Stimulated activated CD4-positive, alpha-beta T cell treated with anti-CD3 and anti-CD28 coated beads, TNF-alpha, amount 100 ng/mL, for 4 hours (primary cell): ENCODE measurements at places on chromosomes 1 and 21.

GRCh38 chr1:167452483-167452882 lies 65.8 kb downstream of the CD247 start:
- no peak for DNase-seq

DNA sequence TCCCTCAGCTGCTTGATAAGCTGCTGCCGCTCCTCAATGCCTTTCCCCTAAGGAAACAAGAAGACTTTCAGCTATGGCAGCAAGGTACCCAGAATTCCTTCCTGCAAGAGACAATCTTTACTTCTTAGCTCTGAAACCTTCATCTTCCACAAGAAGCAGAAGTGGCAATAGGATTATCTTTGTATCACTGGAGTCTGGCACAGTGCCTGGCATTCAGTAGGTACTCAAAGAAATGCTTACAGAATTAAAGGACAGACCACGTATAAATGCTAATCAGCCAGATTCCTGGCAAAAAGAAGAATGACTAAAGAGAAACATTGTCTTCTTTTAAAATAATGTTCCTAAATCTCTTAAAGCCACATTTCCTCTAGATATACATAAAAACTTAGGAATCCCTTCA lies 43.7 kb downstream of the SLC27A3 start:
- no peak for DNase-seq

DNA sequence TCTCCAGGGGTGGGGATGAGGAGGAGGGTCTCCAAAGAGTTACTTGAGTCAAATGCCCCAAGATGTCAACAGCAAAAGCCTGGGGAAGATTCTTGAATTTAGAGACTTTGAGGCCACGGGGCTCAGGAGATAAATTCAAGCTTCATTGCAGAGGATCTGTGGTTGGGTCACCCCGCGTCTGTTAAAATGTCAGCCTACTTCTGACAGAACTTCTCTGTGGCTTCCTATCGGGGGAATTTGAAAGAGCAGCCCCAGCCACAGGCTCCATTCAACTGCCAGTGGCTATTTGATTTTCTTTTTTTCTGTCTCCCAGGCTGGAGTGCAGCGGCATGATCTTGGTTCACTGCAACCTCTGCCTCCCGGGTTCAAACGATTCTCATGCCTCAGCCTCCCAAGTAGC lies 62.5 kb upstream of the EFHD2 start:
- DNase-seq, result no peak

DNA sequence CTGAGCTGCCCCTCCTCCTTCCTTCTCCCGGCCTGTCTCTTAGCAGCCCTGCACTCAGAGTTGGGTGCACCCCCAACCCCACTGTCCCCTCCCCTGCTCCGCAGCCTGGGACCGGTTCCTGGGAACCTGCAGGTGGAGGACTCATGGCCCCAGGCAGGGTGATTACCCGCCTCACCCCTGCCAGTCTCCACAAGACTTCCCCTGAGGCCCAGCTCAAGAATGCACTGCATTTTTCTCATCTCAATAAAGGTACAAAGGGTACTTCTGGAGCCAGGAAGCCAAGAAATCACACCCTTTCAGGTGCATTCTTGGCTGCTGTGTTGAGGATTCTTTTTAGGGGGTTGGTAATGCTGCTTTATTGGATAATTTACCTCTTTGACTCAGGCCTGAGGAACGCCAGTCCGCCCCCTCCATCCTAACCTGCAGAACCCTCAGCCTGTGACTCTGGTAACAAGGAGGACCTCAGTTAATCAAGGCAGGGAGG lies 126.3 kb upstream of the TMPRSS2 start:
- no peak for DNase-seq

GRCh38 chr1:211816586-211816985 lies 14.0 kb downstream of the LPGAT1 start:
- DNase-seq, result no peak

- no peak for DNase-seq
These were observed 1061.0 kb downstream of the ADGRL2 start for GRCh38 chr1:82861749-82862148.

DNA sequence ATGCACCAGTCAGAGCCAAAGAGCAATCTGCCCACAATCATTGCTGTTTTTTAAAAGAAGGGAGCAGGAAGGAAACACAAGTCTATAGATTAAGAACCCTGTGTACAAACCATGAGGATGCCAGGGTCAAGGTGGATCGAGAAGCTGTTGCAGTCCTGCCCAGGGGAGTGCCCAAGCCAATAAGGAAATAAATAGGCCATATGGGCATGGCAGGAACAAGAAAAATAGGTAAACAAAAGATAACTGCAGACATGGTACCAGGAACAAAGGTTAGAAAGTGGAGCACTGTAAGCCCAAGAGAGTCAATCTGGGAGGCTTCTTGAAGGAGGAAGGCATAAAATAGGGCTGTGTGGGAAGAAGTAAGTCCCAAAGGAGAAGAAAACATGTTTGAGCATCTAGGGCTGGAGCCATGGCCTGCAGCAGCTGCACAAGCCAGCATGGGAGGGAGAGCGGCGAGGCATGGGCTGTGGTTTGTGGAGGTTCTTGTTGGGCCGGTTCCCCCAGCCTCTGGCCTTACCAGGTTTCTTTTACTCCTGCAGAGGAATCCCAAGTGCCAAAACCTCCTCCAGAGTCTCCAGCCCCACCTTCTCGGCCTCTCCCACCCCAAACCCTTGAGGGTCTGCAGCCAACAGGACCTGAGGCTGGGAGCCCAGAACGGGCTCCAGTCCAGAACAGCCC lies 13.6 kb downstream of the INAVA start:
- no peak for DNase-seq

DNA sequence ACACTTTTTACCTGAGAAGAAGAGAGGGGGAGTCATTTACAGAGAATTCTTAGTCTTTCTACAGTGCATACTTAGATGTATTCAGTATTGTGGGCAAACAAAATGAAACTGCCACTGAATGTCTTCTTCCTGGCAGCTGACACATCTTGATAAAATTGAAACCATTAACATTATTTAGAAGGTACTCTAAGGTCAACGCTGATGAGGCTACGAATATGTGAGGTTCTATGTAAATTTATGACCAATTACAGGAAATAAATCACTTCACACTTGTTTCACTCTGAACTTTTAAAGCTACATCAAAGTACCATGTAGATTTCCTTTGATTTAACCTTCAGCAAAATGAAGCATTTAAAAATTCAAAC lies 51.3 kb upstream of the GFI1 start:
- no peak for DNase-seq

- no peak for DNase-seq
These were observed 608.8 kb upstream of the CHRM3 start for GRCh38 chr1:238777551-238777950.

DNA sequence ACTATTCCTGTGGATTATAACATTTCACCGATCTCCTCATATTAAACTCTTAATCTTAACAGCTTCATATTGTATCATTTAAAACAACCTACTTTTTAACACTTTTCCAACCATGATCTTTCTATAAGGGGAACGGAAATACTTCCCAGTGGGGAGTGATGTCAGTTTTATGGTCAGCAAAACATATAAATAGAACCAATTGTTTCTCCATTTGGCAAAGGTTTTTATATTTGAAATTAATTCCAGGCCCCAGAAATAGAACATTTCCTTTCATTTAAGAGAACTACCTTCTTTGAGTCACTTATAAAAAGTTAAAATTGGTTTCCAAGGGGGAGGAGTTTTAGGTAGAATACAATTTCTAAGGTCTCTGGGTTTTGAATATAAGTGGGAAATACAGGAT lies 189.6 kb downstream of the TGFBR3 start:
- DNase-seq, result no peak

GRCh38 chr21:28447462-28447861 lies 545.2 kb downstream of the LTN1 start:
- DNase-seq, result no peak

- DNase-seq, result no peak
These were observed 262.8 kb downstream of the RWDD3 start for GRCh38 chr1:95496773-95497172.

DNA sequence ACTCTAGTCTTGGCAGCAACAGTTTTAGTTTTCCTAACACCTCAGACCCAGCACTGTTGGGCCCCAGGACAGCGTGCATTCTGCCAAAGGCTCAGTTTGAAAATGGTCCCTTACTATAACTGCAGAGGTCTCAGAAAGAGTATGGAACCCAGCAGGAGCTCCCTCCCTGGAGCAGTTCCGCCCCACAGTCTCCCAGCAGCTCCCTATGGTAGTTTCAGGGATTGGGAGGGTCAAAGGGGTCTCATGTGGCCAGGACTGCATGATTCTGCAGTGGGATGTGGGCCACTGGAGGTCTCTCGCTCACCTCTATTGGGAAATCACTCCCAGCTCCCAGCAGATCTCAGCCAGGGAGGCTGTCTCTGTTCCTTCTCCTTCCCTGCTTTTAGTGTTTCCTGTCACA lies 12.3 kb downstream of the LY9 start:
- DNase-seq, result no peak

GRCh38 chr1:61444288-61444687 lies 280.7 kb downstream of the TM2D1 start:
- no peak for DNase-seq

DNA sequence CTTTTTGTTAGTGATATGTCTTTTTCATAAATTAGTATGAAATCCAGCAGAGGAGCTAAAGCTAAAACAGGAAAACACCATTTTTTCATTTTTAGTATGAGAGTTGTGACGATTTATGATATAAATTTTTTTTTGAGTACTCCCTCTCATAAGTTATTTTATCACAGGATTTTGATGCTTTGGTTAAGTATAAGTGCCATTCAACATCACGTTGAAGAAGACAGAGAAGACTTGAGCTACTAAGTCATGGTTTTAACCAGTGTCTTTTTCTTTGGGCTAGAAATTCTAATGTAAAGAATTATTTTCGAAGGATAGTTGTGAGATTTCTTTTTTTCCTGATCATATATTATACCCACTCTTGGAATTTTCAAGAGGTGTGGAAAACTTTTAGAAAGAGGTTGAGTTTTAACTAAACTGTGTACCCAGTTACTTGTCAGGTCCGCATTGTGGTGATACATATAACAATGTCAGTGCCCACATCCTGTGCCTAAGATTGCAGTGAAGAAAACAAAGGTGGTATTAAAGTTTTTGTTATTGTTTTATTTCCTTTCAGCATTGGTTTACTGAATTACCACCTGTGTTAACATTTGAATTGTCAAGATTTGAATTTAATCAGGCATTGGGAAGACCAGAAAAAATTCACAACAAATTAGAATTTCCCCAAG lies 93.8 kb downstream of the USP25 start:
- no peak for DNase-seq

DNA sequence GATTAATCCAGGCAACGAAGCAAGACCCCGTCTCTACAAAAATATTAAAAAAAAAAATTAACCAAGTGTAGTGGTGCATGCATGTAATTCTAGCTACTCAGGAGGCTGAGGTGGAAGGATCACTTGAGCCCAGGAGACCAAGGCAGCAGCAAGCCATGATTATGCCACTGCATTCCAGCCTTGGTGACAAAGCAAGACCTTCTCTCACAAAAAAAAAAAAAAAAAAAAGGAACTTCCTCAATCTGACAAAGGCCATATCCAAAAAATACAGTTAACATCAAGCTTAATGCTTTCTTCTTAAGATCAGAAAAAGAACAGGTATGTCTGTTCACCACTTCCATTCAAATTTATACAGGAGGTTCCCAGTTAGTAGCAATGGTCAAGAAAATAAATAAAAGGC lies 54.4 kb downstream of the EVI5 start:
- DNase-seq, result no peak

GRCh38 chr1:79006564-79006963 lies at the start of gene ADGRL4:
ADGRL4 (minus strand) TSS chr1:79006730; CDS start chr1:79006654, 76 bp downstream.
- no peak for DNase-seq

DNA sequence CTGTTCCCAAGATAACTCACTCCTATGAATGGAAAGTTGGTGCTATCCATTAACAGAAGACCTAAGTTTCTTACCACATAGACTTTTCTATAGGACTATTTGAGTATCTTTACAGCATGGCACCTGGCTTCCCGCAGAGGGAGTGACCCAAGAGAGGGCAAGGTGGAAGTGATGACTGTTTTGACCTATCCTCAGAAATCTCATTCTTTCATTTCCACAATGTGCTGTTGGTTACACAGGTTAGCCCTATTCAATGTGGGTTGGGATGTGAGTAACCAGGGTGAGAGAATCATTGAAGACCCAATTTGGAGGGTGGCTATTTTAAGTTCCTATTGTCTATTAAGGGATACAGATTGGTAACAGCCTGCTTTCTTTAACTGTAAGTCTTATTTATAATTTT lies 38.3 kb upstream of the NEXN start:
- no peak for DNase-seq

- no peak for DNase-seq
These were observed 285.4 kb upstream of the USP24 start for GRCh38 chr1:55500601-55501000.

- peak; percentile 2 for DNase-seq
These were observed 12.7 kb upstream of the HMGCL start for GRCh38 chr1:23837908-23838307.

DNA sequence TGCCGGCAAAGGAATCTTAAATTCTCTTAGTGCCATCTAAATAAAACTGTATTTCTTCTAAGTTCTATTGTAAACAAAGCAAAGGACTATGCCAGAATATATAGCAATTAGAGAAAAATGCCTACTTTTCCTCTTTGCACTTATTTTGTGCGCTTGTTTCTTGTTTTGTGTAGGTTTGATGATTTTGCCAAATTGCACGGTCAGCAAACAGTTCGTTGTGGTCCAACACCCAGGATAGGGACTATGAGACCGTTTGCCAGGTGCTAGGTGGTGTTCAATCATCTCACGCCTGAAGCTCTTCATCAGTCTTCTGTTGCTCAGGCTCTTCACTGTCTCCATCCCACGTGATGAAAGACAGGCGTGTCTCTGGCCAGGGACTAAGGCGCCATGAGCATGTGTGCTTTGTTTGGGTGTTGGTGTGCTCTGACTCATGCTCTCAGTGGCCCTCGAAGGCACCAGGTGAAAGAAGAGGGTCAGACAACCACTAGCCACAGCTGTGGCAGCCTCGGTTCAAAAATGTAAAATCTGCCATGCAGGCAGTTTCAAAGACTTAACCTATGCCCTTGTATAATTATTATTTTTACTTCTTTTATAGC lies 36.9 kb upstream of the KCNE1 start:
- DNase-seq, result no peak

DNA sequence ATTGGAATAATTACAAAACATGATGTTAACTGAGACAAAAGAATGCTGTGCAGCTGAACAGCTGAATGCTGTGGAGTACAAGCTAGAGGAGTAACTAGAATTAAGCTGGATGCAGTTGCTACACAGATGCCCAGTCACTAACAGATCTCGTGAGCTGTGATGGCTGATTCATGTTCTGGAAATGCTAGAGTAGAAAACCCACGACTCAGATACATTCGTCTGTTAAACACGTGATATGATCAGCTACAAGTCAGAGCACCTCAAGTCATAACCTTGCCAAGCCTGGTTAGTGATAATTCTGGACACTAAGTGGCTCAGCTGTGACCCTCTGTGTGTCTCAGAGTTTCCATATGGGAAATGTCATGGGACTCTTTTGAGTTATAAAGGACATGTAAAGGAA lies 89.7 kb upstream of the ESRRG start:
- DNase-seq, result no peak

DNA sequence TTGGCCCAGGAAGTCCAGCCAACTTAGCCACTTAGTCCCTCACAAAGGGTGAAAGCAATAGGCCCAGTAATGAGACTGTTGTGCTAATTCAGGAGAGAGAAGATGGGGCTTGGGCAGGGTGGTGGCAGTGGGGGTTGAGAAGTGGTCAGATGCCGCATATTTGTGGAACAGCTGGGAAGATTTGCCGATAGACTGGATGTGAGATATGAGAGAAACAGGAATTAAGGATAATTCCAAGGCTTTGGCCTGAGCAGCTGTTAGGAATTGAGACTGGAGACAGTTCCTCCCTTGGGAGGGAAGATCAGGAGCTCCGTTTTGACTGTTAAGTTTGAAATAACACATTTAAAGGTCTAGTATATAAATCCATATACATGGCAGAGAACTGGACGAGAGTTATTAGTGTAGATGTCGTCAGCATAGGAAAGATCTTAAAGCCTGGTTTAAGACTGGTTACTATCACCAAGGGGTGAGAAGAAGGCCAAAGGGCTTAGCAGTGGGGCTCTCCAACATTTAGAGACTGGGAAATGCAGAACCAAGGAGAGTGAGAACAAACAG lies 323.7 kb upstream of the FAM78B start:
- no peak for DNase-seq
